ENCODE measurements at places on chromosomes 1 and 21. TPM values are rescaled to one million over a fixed set of nuclear protein-coding genes. Genes with fewer than 3 reads are reported as not detected.
A peak's percentile ranks its signal among the peaks of the same experiment; 100 is the strongest.

- DNase-seq: no peak
These were observed 50.0 kb downstream of the SLC37A1 start for GRCh38 chr21:42563686-42564085.

The TRIM63 gene
- not detected for total RNA-seq

The TMEM81 gene
- 4.8 TPM for total RNA-seq

- DNase-seq: no peak
These were observed 16.0 kb upstream of the SMYD2 start for GRCh38 chr1:214264976-214265375.

DNA sequence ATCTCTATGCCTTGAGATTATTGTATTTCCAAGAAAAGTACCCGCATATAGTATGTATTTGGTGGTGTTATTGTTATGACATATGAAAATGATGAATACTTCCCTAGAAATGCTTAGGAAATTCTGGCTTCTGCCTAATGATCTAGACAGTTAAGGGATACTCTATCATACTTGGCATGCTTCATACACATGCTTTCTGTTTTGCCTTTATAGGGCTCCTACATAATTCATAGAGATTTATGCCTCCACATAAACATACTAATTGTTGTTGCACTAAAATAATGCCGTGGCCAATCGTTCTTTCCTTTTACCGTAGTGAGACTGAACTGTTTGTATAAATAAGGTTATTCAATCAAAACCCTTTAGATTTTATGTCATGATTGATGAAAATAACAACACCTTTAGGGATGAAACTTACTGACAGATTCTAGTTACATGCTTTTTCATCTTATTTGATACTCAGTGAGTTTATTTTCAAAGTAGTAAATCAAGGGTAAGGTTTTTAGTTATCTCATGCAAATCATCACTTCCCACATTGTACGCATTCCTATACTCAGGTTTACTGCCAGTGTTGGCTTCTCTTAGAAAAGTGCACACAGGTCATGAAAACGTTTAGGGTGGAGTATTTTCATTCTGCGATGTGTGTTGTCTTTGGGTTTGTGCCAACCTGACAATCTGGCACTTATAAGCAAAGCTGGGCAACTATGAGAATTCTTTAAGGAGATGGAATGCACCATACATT lies 40.5 kb upstream of the SCYL3 start:
- peak; percentile 55 for DNase-seq

The LCE3D gene
- not detected for total RNA-seq

GRCh38 chr1:14113841-14114567 lies 414.0 kb downstream of the PRDM2 start:
- DNase-seq: peak; percentile 46

DNA sequence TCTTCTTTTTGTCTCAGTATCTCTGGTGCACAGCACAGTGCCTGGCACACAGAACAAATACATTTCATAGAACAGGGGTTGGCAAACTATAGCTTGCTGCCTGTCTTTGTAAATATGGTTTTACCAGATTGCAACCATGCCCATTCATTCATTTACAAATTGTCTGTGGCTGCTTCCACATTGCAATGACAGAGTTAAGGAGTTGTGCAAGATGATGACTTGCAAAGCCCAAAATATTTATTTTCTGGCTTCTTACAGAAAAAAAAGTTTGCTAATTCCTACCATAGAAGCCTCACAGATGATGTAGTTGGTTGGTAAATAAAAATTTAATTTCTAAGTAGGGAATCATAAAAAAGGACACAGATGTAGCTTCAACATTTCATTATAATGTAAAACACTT lies 11.2 kb upstream of the HMGB4 start:
- DNase-seq: no peak

GRCh38 chr1:54614563-54614962 lies 8.8 kb downstream of the FAM151A start:
- DNase-seq: no peak

The TADA1 gene
- total RNA-seq: 9.3 TPM

The FTCD gene
- 2.0 TPM for total RNA-seq

GRCh38 chr21:41269535-41269934 lies 47.1 kb upstream of the FAM3B start:
- DNase-seq: no peak

DNA sequence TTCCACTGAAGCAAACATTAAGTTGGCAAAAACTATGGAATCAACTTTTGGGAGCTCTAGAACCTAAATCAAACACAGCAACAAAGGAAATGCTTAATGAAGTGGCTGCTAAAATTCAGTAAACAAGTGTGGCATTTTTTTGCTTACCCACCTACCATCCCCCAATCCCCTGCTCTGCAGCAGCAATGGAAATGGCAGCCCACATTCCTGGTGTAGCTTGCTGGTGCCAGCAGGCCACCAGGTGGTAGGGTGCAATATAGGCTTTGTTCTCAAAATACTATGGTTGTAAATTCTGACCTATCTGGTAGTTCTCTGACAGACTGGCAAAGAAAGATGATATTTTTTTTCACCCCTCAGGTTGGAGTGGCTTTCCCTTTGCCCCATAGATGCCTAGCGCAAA lies 42.8 kb downstream of the SHCBP1L start:
- DNase-seq: no peak

GRCh38 chr1:28021064-28021463 lies 61.3 kb downstream of the XKR8 start:
- no peak for DNase-seq

DNA sequence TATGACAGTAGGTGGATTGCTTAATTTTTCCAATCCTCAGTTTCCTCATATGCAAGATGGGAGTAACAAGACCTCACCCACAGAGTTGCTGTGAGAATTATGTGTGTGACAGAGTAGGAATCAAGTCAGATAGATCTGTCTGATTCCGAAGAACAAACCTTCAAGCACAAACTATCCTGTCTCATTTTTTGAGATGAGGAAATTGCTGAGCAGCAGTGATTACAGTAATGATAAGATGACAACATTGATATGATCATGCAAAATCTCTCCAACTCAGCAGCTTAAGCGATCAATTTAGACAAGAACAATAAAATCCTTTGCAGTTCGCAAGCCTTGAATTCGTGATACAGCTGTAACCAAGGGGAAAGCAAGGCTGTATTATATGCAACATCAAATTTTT lies 474.1 kb downstream of the OMA1 start:
- no peak for DNase-seq

The MTFR1L gene
- 44.6 TPM for total RNA-seq

GRCh38 chr1:245087723-245088122 lies 67.1 kb upstream of the KIF26B start:
- DNase-seq: no peak

DNA sequence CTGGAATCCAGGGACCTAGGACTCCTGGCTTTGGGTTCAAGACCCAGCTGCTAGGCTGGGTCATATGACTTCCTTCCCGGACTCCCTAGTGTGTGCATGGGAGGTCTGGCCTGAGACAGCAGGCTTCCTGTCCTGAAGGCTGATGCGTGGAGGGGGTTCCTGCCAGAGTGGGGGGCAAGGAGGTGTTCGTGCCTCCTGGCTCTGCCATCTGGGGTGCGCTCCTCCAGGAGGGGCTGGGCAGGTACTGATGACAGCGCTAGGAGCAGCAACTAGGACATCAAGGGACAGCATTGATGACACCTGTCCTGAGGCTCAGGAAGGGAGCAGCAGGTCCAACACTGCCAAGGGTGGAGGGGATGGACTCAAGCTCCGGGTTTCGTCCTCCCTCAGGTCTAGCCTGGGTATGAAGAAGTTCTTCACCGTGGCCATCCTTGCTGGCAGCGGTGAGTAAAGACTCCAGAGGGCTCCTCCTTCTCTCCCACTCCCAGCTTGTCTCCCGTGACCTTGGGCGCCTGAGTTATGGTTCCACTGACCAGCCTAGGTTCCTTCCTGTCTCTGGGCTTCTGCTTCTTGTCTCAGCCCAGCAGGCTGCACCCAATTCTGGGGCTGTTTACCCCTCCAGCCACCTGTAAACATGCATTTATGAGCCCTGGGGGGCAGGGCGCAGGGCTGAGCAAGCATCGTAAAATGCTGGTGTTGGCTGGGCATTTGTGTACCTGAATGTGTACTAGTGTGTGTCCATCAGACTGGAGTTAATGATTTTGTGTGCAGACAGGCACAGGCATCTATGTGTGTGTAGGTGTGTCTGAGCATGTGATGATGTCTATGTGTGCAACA lies 871 bp downstream of the PLA2G2F start:
- DNase-seq: no peak

- no peak for DNase-seq
These were observed 19.3 kb upstream of the SERTAD4 start for GRCh38 chr1:210213335-210213734.

GRCh38 chr1:180632326-180633056 lies 669 bp downstream of the XPR1 start:
- no peak for DNase-seq

The DAB1 gene
- total RNA-seq: 0.91 TPM

The FAM78B gene
- 0.67 TPM for total RNA-seq

The LAX1 gene
- not detected for total RNA-seq

GRCh38 chr21:15197696-15198095 lies 132.9 kb upstream of the NRIP1 start:
- no peak for DNase-seq

GRCh38 chr1:27154469-27154990 lies 395 bp downstream of the SLC9A1 start:
- DNase-seq: no peak

DNA sequence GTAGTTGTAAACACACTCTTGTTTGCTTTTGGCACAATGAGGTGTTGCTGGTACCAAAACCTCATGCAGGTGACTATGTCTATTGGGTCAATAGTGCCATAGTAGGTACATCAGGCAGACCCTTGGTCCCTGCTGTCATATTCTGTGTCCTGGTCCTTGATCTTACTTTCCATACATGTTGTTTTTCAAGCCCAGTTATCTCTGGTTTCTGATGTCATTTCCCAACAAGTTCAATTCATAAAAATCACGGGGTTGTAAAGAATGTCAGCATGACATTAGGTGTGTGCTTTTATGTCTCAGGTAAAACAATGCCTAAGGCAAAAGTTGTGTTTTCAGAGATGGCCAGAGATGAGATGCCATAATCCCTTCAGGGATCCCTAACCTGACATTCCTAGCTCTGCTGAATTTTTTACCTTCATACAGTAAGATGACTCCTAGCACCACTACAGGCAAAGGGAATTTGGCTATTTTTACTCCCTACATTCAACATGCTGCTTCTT lies 390.3 kb upstream of the PKN2 start:
- DNase-seq: no peak

DNA sequence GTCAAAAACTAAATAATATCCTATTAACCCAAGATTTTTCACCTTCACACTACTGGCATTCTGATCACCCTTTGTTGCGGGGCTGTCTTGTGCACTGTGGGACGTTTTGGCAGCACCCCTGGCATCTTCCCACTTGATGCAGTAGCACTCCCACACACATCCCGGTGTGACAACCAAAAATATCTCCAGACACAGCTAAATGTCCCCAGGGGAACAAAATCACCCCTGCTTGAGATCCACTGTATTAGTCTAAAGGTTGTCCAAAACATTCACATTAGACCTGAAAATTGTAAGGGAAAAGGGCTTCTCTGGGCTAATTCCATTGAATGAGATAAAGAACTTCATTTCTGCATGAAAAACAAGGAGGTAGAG lies 37.8 kb downstream of the PLEKHO1 start:
- no peak for DNase-seq

DNA sequence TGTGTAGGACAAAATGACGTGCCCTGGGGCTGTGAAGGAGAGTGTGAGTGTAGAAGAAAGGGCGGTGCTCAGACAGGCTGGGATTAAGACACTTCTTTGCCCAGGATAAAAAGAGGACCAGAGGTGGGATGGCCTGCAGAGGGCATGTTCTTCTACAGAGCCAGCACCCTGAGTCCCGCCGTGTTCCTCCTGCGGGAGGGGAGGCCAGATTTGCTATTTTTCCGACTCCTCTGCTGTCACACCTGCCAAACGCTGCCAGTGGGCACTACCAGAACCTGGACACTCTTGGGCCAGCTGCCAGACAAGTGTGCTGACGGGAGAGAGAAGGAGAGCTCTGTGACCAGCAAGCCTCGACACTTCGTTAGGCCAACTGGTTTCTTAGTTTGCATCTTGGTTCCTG lies 206.4 kb downstream of the PLD5 start:
- DNase-seq: no peak

The GJA9 gene
- total RNA-seq: not detected

DNA sequence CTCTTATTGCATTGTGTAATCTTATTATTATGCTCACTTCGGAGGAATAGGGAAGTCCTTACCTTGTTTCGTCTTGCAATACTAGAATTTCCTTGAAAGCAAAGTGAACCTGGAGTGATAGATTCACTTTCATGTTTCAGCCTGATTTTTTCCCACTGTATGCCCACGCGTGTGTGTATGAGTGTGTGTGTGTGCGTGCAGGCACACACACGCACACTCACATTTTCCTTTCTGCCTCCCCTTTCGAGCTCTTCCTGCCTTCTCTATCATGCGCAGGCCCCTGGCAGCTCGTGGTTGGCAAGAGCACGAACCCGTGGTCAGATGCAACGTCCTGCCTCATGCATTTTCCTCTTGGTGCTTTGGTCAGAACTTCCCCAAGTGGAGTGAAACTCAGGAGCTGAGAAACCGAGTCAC lies at the start of gene GCSAML:
Gene GCSAML (plus strand): TSS at position 366 of the 414 bp plus-strand sequence. CDS start 58 bp downstream, outside the sequence.
- DNase-seq: no peak

The HORMAD1 gene
- not detected for total RNA-seq

The S100A14 gene
- 0.38 TPM for total RNA-seq

- DNase-seq: no peak
These were observed 52.6 kb downstream of the GNG12 start for GRCh38 chr1:67780637-67781036.

DNA sequence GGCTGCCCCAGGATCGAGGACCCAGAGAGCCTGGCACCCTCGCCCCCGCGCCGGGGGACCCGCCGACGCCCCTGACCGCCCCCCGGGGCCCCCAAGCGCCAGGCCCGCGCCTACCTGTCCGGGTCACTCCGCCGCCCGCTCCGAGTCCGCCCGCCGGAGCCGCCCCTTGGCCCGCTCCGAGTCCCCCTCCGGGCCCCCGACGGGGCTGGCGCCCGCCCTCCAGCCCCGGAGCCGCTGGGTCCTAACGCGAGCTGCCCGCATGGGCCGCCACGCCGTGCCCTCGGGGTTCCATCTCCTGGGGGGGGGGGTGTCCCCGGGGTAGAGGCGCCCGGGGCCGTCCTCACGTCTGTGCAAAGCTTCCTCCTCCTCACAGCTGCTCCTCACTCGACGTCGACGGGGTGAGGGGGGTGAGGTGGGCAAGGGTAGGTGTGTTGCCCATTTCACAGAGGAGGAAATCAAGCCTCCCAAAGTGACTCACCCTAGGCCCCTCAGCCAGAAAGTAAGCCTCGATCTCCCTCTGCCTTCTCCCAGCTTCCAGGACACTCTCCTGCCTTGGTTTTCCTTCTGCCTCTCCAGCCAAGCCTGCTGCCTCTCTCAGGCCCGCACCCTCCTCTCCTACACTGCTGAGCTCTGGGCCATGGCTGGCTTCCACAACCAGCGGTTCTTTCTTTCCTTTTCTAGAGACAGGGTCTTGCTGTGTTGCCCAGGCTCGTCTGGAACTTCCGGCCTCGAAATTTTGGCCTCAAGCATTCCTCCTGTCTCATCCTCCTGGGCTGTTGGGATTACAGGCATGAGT lies at the start of gene MFAP2:
Gene MFAP2 (minus strand): TSS at position 148 of the 796 bp plus-strand sequence. CDS start 2,347 bp downstream, outside the sequence.
- no peak for DNase-seq

GRCh38 chr1:10338047-10338446 lies 60.8 kb upstream of the PGD start:
- DNase-seq: peak; percentile 22

- peak; percentile 4 for DNase-seq
These were observed 132.1 kb downstream of the RHOU start for GRCh38 chr1:228867108-228867950.

The C1orf56 gene
- 1.3 TPM for total RNA-seq

Data from astrocyte (in vitro differentiated cells and primary cell).